CD4-positive, alpha-beta T cell treated with Interleukin-12 subunit alpha and Interleukin-12 subunit beta, for 1 hour (primary cell): ENCODE measurements at places on chromosomes 2 and 18.

DNA sequence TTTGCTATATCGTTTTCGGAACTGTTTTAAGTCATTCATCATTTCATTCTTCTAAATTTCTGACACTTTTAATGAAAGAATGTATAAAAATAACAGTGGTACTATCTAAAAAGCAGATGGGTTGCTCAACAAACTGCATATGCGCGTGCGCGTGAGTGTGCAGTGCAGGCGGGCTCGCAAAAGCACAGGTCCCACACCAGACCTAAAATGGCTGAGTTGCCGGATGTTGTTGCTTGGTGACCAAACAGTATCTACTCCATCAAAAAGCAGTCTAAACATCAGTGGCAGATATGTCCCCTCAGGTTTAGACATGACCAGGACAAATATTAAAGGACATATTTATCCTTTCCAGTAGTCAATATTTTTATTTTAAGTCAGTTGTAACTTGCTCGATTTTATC lies 5.1 kb downstream of the NOL4 start:
- DNase-seq = no peak

DNA sequence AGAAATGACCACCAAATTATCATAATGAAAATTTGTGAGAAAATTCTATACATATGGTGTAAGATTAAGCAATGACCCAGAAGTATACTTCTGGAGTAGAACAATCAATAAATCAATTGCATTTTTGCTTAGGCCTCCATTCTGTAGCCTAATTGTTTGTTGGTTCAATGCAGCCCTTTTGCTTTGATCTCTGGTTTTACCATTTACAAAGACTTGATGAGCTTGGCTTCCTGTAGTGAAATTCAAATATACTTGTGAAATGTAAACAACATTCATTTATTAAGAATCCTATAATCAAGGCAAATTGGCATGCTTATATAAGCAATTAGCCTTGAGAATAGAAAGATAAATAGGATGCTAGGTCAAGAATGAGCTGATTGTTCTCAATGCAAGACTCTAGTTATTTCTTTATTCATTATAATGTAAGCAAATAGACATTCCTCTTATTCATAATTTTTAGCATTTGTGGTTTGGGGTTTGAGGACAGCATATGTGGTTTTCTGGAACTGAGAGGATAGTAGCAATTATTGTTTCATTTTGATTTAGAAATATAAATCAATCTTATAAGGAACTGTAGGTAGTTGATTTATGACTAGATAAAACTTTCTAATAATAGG lies 9.7 kb downstream of the FMNL2 start:
- no peak for DNase-seq

DNA sequence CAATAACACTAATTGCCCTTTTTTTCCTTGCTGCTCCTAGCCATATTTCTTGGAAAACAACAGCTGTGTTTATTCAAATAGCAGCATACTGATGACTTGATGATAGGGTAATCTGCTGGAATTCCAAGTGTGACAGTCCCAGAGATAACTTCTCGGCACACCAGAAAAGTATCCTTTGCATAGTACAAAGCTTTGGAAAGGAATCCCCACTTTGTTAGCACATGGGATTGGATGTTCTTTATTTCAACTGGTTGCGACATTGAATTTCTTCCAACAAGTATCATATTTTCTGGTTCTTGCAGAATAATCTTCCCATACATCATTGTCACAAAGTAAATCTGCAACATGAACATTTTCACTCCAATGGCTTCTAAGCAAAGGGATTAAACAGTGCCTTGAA lies 445.8 kb upstream of the ACVR2A start:
- DNase-seq = no peak

DNA sequence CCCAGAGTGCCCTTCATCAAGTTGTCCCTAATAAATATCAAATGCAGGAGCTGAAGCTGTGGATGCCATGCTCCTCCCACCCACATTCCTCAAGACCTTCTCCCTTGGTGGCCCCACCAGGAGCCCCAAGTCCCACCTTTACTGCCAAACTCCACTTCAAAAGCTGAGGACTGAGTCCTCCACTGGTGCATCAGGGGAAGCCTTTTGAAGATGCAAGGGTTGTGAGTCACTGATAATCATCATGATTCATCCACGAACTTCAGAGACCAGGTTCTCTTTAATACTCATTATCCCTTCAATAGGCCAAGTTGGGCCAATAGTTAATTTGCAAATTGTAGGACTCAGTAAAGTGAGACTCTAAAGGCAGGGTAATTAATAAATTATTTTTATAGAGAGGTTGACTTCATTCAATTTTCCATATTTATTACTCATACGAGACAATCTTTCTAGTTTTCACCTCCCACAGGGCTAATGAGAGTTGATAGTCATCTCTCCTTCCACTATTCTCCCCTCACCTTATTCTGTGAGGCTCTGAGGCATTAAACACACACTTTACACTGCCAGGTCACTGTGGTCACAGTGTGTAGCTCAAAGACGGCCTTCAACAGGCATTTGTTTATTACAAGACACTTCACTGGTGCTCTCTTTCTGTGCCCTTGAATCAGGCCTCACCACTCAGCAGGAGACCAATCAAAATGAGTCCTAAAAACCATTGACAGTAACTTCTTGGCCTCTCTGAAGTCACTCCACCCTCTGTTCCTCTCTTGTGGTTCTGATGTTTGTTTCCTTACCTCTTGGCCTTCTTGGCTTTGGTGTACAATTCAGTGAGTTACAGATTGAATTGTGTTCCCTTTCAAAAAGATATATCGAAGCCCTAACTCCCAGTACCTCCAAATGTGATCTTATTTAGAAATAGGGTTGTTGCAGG lies 99.9 kb downstream of the TRIB2 start:
- DNase-seq = peak; percentile 4

- no peak for DNase-seq
These were observed 33.1 kb upstream of the SMAD7 start for GRCh38 chr18:48983793-48984437.

DNA sequence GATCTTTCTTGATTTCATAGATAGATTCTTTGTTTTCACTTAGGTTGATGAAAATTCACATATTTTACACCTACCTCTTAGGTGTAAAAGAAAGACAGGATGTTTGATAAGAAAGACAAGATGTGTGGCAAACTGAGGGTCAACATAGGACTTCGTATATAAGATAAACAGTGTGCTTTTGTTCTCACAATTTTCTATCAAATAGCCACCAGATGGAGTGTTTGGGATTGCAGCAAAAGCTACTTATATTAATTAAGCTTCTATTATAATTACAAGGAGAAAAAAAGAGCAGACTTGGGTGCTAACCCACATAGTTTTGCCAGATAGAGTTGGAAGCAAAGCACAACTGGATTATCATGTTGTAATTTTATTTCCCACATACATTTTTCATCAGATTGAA lies 232.9 kb downstream of the CDH7 start:
- no peak for DNase-seq

DNA sequence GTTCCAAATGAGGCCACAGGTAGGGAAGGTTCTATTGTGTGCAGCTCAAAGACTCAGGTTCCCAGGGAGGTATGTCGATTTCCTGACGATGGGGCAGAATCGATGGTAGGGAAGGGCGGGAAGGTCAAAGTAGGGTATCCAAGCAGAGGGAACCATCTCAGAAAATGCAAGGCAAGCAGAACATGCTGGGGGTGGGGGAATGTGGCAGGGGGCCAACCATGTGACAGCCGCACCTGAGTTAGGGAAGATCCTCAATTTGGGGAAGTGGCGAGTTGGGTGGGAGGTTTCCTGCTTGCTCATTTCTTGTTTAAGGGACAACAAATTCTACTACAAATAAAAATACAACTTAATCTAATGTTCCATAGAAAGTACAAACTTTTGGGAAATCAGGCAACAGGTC lies 21.7 kb upstream of the GRP start:
- no peak for DNase-seq

- DNase-seq = no peak
These were observed 1696.1 kb upstream of the LRRTM1 start for GRCh38 chr2:82000606-82001005.

- DNase-seq = no peak
These were observed 353.4 kb upstream of the VRK2 start for GRCh38 chr2:57693177-57693576.

DNA sequence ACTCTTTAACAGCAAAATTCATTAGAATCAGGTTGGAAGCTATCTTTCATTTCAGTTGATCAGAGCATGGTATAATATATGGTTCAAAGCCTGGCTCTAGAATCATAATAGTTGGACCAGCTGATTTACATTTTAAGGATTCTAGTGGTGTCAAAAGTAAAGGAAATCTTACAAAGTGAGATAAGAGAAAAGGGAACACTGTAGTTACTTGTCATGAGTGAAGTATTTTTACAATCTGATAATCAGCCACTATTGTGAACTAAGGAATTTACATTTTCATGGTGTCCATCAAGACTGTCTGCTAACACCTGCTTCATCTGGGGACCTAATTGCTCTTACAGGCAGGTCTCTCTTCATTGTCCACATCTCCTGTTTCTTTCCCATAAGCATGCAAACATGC lies 161.1 kb downstream of the SLC39A10 start:
- DNase-seq = no peak

GRCh38 chr2:168145426-168146310 lies 101.7 kb downstream of the STK39 start:
- no peak for DNase-seq
